ENCODE measurements at places on chromosomes 12 and 14.
A peak's percentile ranks its signal among the peaks of the same experiment; 100 is the strongest.

- H3K4me1 ChIP-seq: peaks cover 20% of the 10 kb centered on the region
- peak; percentile 11 for DNase-seq
- no peak overlapping the region for H3K27ac ChIP-seq
- H3K36me3 ChIP-seq: no peaks in the 10 kb centered on the region
- no peaks in the 10 kb centered on the region for H3K27me3 ChIP-seq
- no peak overlapping the region for H3K4me3 ChIP-seq
These were observed 169.8 kb upstream of the PLXNC1 start for GRCh38 chr12:93978553-93978952.

DNA sequence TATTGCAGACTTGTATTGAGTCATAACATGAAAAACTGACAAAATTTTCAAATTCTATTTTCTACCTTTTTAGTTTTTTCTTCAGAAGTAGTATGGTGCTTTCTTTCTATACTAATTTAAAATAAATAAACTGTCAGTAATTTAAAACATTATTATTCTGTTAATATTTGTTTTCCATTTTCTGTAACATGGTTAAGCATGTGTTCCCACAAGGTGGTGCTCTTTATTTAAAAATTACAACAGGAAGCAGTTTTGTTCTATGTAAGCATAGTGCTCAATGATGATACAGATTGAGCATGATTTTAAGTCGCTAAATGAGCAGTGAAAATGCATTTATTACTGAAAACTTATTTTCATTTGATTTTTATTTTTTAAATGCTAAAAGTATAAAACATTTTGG, 114.6 kb downstream of the PPFIA2 start:
- DNase-seq: no peak
- no peaks in the 10 kb centered on the region for H3K36me3 ChIP-seq
- no peak overlapping the region for H3K27ac ChIP-seq
- H3K4me1 ChIP-seq: no peaks in the 10 kb centered on the region
- no peaks in the 10 kb centered on the region for H3K27me3 ChIP-seq

GRCh38 chr14:61271552-61271951, 9.6 kb downstream of the TMEM30B start:
- H3K4me1 ChIP-seq: no peaks in the 10 kb centered on the region
- no peaks in the 10 kb centered on the region for H3K36me3 ChIP-seq
- DNase-seq: no peak
- H3K4me3 ChIP-seq: no peak overlapping the region

DNA sequence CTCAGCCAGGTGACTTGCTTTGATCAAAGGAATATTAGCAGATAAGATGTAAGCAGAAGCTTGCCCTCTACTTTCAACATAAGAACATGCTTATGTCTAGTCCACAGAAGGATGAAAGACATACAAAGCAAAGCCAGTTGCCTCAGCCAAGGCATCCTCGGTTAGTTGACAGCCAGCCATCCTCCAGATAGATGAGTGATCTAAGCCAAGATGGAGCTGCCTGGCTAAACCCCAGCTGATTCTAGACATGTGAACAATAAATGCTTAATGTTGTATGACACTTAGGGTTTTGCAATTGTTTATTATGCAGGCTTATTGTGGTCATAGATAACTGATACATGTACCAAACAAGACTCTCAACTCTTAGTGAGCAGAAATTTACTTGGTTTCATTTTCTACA, 157.6 kb upstream of the TMTC2 start:
- no peak for DNase-seq
- H3K4me3 ChIP-seq: no peak overlapping the region
- no peaks in the 10 kb centered on the region for H3K27me3 ChIP-seq
- no peaks in the 10 kb centered on the region for H3K4me1 ChIP-seq
- no peaks in the 10 kb centered on the region for H3K36me3 ChIP-seq

DNA sequence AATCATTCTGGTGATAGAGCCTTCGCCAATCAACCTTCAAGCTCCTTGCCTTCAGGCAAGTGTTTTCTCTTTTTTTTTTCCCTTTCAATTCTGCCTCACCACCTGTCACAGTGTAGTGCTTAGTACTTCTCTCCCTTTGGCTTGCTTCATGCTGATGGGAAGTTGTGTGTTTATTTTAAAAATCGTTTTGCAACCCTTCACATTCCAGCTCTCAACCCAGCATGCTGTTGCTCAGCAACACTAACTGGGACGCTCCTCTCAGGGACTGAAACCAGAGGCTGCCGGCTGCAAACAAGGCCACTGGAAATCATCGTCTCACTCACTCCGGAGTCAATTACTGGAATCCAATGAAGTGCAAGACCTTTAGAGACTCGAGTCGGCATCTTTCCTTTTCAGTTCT, 342.7 kb downstream of the PRKD1 start:
- no peak for DNase-seq
- no peaks in the 10 kb centered on the region for H3K27me3 ChIP-seq
- no peak overlapping the region for H3K4me3 ChIP-seq
- H3K27ac ChIP-seq: no peak overlapping the region
- no peaks in the 10 kb centered on the region for H3K36me3 ChIP-seq
- H3K4me1 ChIP-seq: peaks cover 7% of the 10 kb centered on the region

Measured in gastrocnemius medialis (tissue), 4 donors.